ENCODE measurements at places on chromosomes 4 and X.

DNA sequence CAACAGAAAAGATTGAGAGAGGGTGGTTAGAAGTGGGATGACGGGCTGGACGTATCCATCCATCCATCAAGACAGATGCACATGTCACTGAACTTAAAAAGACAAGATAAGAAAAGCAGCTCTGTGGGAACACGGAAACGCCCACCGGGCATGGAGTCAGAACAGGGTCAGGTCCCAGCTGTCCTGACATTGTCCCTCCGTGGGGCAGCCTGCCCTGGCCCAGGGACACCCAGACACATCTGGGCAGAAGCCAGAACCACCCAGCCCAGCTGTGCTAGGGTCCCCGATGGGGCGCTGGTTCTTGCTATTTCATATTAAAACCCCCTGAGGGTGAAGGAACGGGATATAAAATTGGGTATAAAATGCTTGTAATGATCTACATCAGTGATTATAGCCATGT is 88.5 kb downstream of the PPP2R2C start:
- DNase-seq, result no peak

- no peak for DNase-seq
These were observed 191.2 kb downstream of the RRAGB start for GRCh38 chrX:55908661-55909212.

DNA sequence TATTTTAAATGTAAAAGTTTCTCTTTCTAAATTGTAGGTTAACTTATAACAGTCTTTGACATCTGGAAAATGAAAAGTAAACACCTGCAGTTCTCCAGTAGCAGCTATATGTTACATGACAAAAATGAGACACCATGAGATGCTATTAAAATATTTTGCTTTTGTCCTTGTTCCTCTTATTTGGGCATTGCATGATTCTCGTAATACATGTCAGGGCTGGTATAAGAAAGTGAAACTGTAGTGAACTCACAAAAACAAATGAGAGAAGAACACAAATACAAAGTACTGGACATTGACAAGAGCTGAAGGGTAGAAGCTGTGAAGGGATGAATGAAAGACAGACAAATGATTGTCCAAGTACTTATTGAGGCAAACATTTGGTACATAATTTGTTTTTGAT is 9.0 kb downstream of the GK2 start:
- DNase-seq, result no peak

GRCh38 chrX:39311646-39312045 is 510.4 kb downstream of the MID1IP1 start:
- no peak for DNase-seq

DNA sequence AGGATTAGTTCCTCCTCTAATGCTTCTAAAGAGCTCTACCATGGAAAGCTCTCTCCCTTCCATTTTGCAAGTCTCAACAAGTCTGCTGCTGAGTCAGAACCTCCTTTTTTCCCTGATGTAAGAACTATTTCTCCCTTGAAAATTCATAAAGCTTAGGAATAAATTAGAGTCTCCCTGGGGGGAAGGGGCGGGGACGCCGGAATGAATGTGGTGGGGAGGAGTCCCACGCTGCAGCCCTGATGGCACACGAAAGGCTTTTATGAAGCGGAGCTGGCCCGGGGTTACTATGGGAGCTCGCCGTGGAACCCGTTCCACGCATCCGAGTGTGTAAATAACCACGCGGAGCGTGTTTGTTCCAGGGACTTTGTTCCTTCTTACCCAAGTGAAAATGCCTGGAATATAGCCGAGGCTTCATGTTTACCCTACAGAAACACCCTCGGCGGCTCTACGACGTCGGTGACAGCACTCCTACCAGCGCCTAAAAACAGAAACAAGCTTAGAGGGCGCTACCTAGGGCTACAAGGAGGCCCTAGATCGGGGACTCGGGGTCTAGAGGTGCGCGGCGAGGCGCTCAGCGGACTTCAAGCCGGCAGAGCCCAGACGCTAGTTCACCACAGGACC is 923 bp upstream of the CPEB2 start:
- no peak for DNase-seq

Measured in progenitor cell of endocrine pancreas (in vitro differentiated cells).